Posterior cingulate gyrus (tissue), 11 donors: ENCODE measurements at places on chromosomes 4 and X.

GRCh38 chrX:19514791-19515614 lies at the start of gene MAP3K15:
Gene MAP3K15 (minus strand): TSS chrX:19515508. CDS start chrX:19515261, 247 bp downstream.
- DNase-seq, result no peak

- DNase-seq, result no peak
Measured at GRCh38 chrX:15292861-15293260, 22.6 kb downstream of the ASB11 start.

DNA sequence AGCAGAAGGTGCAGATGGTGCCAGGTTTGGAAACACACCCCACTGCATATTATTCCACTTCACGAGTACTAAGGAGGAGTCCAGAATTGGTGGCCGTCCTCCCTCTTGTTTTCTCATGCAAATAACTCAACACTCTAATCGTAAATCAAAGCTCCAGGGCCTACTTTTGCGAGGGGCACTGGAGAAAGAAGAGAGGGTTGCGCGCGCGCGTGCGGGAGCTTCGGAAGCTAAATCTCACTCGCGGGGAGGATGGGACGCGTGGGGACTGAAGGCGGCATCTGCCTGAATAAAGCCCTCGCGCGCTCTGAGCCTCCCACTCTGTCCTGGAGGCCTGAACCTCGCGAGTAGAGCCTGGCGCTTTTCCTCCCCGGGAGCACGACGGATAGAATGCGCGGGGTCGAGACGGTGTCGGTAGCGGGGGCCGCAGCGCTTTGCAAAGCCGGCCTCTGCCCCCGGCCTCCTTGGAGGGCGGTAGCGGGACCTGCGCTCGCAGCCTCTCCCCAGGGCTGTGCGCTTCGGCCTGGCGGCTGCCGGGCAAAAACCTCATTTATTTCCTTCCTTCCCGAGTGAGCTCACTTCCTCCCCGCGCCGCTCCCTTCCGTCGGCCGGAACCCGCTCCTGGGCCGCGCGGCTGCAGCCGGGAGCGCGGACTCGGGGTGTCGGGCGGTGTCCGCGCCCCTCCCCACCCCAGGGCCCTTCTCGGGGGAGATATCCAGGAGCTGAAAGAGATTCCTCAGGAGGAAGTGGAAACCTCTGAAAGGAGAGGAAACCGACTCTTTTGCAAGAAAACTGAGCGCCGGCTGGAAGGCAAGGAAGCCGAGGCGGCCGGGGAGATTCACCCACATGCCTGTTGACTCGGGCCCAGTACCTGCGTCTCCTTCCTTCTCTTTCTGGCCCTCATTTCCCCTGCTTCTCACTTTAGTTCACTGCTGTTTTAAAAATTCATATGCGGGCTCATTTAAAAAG lies 20.7 kb downstream of the HAND2 start:
- DNase-seq, result no peak

GRCh38 chr4:80201252-80202151 lies 4.2 kb downstream of the PRDM8 start:
- peak; percentile 42 for DNase-seq

DNA sequence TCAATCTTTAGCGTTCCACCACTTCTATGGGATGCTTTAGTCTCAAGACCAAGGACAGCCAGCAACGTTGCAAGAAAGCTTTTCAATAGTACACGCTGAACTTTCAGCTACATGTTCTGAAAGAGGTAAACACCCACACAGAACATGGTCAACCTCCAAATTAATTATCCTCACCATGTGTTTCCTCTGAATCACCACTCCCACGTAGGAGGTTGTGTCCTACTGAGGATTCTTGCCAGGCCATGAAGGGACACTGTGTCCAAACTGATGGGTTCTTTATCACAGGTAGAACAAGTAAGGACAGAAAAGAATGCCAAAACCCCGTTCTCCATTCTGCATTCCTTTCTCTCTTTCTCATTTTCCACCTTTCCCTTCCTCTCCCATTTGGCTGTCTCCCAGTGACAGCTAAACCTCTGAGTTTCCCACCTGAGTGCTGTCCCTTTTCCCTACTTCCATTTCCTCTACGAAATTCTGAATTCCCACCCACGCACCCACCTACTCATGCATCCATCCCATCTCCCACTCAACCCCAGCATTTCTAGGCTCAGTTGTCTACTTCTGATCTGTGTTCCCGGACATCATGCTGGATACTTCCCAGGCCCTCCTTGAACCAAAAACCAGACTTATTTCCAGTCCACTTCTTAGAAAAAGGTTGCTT lies 29.0 kb upstream of the GPM6B start:
- DNase-seq, result no peak

- DNase-seq, result no peak
Measured at GRCh38 chr4:141455651-141456050, 180.7 kb upstream of the IL15 start.

- no peak for DNase-seq
Measured at GRCh38 chrX:129979207-129979920, 3.1 kb upstream of the BCORL1 start.

DNA sequence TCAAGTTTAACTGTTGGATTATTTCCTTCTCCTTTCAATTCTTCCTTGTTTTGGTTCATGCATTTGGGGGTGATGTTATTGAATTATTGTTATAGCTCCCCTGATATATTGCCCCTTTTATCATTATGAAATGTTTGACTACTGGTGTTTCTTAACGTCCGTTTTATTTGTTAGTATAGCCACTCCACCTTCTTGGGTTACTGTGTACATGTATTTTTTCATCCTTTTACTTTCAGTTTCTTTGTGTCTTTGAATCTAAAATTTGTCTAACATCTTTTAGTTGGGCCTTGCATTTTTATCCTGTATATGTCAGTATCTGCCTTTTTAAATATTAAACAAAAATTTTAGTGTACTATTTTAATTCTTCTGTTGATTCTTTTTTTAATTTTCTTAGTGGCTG lies 88.7 kb downstream of the TNIP2 start:
- no peak for DNase-seq

- peak; percentile 61 for DNase-seq
Measured at GRCh38 chrX:47540754-47541538, 20.1 kb upstream of the ARAF start.

DNA sequence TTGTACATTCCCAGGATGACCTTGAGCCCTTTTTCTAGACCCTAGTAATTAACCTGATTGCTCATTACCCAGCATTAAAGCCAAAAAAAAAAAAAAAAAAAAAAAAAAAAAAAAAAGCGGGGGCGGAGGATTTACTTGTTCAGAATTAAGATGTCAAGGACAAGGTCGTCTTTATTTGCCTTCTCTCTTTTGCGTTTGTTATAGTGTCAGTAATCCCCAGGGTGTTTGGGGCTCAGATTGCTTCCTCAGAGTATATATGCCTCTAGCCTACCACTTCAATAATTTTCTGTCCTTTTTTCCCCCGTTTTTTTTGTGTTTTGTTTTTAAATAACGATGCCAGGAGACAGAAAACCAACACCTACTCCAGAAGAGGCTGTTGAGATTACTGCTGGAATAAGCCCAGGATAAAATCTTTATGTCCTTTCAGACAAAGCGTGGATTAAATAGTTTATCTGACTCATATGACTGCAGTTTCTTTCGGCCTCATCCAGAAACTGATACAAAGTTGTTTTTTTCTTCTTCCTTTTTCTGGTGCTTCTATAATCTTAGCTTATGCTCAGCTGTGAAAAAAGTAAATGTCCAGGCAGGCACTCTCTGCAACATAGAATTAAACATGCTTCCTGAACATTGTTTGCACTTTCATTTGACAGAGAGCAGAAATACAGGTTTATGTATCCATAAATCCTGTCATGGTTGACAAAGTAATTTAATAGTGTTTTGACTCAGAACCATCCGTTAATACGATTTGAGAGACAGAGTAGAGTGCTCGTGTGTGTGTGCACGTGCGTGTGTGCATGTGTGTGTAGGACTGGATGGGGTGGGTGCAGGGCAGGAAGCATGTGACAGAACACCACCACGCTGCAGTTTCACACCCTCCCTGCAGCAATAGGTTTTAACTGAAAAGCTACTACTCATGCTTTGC lies 138.6 kb downstream of the AFF1 start:
- DNase-seq, result no peak

GRCh38 chr4:42396752-42397634 lies at the start of gene SHISA3:
Gene SHISA3 (plus strand): TSS chr4:42397488. CDS start chr4:42398057, 569 bp downstream.
- DNase-seq, result no peak

- no peak for DNase-seq
Measured at GRCh38 chrX:65926095-65927019, 113.5 kb downstream of the VSIG4 start.

DNA sequence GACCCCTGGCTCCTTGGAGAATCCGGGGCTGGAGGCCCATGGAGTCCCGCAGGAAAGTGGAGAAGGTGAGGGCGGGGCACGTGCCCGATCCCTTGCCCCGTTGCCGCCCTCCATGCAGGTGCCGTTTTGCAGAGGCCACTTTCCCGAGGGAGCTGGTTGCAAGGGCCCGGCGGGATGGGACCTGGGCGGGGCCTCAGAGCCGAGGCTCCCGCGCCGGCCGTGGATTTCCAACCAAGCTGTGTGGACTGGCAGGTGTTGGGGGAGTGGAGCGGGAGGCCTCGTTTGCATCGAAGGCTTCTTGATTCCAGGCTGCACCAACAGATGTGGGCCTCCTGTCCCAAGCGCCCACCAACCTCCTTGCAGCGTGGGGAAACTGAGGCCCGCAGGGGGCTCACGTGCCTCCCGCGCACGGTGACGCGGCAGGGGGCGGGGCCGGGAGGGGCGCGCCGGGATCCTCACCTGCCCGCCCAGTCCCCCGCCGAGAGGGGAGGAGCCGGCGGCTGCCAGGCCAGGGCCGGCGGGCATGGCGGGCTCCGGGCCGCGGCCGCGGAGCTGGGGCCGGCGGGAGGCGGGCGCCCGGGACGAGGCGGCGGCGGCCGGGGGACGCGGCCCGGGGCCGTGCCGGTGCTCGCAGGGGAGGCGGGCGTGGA lies 24.9 kb downstream of the SH3BP2 start:
- no peak for DNase-seq

DNA sequence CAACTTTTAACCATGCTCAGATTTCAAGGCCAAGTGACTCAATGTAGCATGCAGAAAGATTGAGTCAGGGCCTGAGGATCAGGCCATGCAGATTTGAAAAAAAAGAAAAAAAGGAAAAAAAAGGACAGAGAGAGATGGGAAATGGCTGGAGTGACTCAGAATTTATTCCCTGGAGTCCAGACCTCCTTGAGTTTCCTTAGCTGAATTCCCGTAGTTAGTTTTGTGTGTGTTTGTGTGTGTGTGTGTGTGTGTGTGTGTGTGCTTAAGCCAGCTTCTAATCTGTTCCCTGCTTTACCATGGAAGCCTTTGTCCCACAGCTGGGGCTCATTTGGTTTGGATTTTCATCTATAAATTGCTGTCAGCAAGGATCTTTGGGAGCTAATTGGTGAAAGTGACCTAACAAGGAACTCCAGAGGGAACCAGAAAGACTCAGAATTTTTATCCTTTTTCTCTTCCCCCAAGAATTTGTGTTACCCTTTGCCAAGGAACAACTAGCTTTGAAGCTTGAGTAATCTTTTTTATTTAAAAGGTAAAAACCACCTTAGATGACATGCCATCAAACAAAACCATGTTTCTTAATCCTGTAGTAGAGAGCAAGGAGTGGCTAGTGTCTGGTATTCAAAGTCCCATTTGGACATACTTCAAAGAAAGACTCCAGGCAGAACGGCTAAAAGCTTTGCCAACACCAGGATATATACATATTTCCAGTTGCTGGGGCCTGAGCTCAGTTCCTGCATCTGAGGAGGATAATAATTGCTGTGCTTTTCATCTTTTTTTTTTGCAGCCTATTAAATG lies 109.0 kb upstream of the DDIT4L start:
- DNase-seq, result no peak

DNA sequence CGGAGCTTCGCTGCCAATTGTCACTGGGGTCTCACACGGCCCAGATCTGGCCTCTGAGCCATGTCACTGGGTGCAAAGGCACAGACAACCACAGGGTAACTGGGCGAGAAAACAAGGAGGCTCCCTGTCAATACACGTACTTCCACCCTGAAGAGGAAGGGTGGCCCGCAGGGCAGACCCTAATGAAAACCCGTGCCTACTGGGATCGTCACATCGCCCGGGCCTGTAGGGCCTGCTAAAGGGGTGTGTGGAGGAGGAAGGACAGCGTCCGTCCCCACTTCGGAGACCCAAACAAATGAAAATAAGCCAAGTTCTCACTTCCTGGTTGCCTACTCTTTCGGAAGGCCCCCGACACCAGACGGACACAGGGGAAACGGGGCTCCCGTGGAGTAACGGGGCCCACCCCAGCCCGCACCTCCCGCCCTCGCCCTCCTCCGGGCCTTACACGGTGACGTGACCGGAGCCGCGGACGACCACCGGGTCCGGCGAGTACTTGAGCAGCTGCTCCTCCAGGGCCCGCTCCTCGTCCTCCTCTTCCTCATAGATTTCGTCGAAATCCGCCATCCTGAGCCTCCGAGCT lies 578 bp downstream of the CHIC2 start:
- peak; percentile 80 for DNase-seq

- no peak for DNase-seq
Measured at GRCh38 chrX:133726211-133726630, 259.2 kb downstream of the GPC3 start.

- DNase-seq, result no peak
Measured at GRCh38 chr4:88737307-88737941, 39.8 kb upstream of the NAP1L5 start.

GRCh38 chrX:1749499-1749898 lies 134.6 kb downstream of the ASMT start:
- no peak for DNase-seq

DNA sequence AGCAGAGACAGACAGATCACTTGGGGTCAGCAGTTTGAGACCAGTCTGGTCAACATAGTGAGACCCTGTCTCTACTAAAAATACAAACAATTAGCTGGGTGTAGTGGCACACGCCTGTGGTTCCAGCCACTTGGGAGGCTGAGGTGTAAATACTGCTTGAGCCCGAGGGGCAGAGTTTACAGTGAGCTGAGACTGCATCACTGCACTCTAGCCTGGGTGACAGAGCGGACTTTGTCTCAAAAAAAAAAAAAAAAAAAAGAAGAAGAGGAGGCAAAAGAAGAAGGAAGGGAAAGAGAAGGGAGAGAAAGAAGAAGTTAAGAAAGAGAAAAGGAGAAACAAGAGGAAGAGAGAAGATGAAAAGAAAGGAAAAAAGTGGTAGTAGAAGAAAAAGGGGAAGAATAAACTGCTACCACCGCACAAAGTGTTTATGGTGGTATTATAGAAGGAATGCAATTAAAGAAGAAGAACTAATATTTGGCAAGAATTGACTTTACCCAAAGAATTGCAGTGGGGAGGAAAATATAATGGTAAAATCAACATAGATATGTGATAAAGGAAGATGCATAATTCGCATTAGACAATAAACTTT lies 19.6 kb upstream of the NSUN7 start:
- no peak for DNase-seq

DNA sequence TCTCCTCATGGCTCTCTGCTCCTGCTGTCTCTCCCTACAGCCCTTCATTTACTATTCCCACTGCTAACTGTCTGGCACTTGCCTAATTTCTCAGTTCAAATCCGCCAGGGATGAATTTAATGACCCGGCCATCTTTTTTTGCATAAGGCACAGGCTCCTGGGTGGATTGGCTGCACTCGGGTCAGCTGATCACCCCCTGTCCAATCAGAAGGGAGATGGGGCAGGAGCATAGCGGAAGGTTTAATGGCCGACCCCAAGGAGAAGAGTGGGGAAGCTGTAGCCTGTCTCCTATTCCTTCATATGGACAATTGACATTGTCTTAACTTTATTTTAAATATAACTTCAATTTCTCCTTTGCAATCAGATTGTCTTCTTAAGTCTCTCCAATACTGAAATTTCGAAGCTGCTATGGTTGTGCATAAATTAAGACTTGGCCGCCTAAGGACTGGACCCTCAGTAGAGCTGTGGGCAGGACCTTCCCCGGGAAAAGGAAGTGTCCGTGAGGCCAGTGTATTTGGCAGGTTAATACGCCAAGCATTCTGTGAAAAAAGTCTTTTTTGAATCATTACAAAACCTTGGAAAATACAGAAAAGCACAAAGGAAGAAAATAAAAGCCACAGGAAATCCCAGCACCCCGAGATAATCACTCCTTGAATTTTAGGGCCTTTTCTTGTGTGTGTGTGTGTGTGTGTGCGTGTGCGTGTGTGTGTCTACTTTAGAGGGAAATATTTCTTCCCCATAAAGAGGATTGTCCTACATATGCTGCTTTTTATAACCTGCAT lies 55.5 kb downstream of the SMIM20 start:
- DNase-seq, result no peak
